ENCODE measurements at places on chromosomes 3 and 15. TPM values are rescaled to one million over a fixed set of nuclear protein-coding genes. Genes with fewer than 3 reads are reported as not detected.

AADAC gene
- not detected for total RNA-seq

GUCA1C gene
- not detected for total RNA-seq

CLDN18 gene
- 0.73 TPM for total RNA-seq

CAV3 gene
- not detected for total RNA-seq

- no peak for ATAC-seq
Observed at GRCh38 chr15:75695220-75695619, 17.4 kb downstream of the CSPG4 start.

GRCh38 chr3:110583373-110583935 is 488.2 kb upstream of the NECTIN3 start:
- no peak for ATAC-seq

GOLGA6L7 gene
- not detected for total RNA-seq

DNA sequence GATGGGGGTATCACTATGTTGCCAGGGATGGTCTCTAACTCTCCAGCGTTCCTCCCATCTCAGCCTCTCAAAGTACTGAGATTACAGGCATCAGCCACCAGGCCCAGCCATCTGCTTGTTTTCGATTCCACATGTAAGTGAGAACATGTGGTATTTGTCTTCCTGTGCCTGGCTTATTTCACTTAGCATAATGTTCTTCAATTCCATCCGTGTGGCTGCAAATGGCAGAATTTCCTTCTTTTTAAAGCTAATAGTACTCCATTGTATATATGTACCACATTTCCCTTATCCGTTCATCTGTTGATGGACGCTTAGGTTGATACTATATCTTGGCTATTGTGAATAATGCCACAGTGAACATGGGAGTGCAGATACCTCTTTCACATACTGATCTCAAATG is 70.6 kb downstream of the ASB7 start:
- no peak for ATAC-seq

CPLX3 gene
- not detected for total RNA-seq

DNA sequence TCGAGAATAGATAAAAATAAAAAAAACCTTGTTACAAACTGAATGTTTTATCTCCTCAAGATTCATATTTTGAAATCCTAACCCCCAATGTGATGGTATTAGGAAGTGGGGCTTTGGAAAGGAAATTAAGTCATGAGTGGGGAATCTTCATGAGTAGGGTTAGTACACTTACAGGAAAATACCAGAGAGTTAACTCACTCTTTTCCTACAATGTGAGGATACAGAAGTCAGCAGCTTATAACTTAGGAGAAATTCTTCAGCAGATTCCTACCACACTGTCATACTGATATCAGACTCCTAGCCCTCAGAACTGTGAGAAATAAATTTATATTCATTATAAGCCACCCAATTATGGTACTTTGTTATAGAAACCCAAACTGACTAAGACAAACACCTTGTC is 453.1 kb downstream of the GBE1 start:
- ATAC-seq: no peak

NEK10 gene
- 3.4 TPM for total RNA-seq

SLC38A3 gene
- total RNA-seq: 0.88 TPM

TIPIN gene
- 10.9 TPM for total RNA-seq
